ENCODE measurements at places on chromosomes 3 and 15.

- no peak for DNase-seq
Observed at GRCh38 chr3:72786668-72787067, 61.6 kb downstream of the SHQ1 start.

GRCh38 chr3:33456756-33457155, 16.6 kb upstream of the UBP1 start:
- DNase-seq = no peak

- DNase-seq = no peak
Observed at GRCh38 chr3:125154110-125154509, 58.4 kb downstream of the SLC12A8 start.

- DNase-seq = no peak
Observed at GRCh38 chr3:186520957-186521842, 23.0 kb downstream of the CRYGS start.

GRCh38 chr3:162103808-162104207, 607.2 kb downstream of the OTOL1 start:
- DNase-seq = no peak

GRCh38 chr3:44077267-44077666, 164.4 kb upstream of the TOPAZ1 start:
- DNase-seq = no peak

DNA sequence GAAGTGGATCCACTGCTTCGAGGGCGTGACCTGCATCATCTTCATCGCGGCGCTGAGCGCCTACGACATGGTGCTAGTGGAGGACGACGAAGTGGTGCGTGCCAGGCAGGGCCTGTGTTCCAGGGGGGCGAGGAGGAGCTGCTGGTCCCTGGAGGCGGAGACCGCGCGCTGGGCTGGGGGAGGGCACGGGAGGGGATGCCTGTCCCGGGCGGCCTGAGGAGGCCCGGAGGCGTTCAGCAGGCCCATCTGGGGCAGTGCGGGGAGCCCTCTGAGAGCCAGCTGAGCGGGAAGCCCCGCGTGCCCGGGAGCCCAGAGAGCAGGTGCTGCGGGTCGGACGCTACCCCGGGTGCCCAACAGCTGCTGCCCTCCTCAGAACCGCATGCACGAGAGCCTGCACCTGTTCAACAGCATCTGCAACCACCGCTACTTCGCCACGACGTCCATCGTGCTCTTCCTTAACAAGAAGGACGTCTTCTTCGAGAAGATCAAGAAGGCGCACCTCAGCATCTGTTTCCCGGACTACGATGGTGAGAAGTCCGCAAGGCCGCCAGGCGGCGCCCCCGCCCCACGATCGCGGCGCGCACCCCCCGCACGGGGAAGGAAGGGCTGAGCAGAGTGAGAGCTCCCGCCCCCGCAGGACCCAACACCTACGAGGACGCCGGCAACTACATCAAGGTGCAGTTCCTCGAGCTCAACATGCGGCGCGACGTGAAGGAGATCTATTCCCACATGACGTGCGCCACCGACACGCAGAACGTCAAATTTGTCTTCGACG, 2.9 kb downstream of the GNAT1 start:
- DNase-seq = peak; percentile 88

- DNase-seq = no peak
Observed at GRCh38 chr15:72856549-72857040, 73.0 kb upstream of the ADPGK start.

DNA sequence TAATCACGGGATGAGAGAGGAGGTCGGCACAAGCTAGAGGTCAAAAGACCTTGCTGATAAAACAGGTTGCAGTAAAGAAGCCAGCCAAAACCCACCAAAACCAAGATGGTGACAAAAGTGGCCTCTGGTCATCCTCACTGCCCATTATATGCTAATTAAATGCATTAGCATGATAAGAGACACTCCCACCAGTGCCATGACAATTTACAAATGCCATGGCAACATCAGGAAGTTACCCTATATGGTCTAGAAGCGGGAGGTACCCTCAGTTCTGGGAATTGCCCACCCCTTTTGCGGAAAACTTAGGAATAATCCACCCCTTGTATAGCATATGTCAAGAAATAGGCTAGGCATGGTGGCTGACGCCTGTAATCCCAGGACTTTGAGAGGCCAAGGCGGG, 4.3 kb upstream of the ULK4 start:
- no peak for DNase-seq

GRCh38 chr3:160812304-160812703, 56.3 kb downstream of the PPM1L start:
- no peak for DNase-seq

GRCh38 chr3:127233371-127233770, 40.4 kb downstream of the PRR23E start:
- no peak for DNase-seq

GRCh38 chr3:28743831-28744230, 395.2 kb upstream of the AZI2 start:
- no peak for DNase-seq

GRCh38 chr3:39592311-39593050, 125.0 kb downstream of the MOBP start:
- DNase-seq = no peak

DNA sequence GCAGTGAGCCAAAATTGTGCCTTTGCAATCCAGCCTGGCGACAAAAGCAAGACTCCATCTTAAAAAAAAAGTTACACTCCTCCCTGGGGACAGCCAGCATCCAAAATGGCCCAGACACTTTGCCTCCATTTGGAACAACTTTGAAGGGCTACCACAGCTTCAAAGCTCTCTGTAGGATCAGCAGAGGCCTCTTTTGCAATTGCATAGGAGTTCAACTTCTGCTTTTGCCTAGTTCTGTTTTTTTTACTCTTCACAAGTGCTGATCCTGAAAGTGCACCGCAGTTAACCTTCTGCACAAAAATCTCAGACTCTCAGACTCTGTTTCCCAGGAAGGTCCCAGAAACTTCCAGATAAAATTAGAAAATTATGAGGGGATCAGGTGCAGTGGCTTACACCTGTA, 25.2 kb upstream of the SLC4A7 start:
- DNase-seq = no peak

GRCh38 chr3:185347399-185347798, 15.5 kb upstream of the MAP3K13 start:
- DNase-seq = no peak

GRCh38 chr3:182491577-182491976, 301.7 kb upstream of the ATP11B start:
- no peak for DNase-seq

- DNase-seq = no peak
Observed at GRCh38 chr3:25558796-25559195, 105.9 kb downstream of the TOP2B start.

DNA sequence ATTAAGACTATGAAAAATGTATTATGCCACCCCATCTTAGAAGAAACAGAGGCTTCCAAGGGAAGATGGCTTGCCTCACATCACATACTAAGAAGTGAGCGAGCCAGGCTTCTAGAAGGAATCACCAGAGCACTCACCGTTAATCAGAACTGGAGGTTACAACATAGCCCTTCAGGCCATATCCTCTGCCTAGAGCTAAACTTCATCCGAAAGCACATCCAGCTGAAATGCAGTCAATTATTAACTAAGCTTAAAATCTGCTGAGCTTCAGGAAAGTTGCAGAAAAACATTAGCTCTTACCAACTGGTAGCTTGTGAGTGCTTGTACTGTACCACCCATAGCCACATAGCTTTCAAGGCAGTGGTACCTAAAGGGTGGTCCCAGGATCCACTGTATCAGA, 483.2 kb downstream of the TBL1XR1 start:
- DNase-seq = no peak

GRCh38 chr3:123068601-123069381, 2.0 kb downstream of the PDIA5 start:
- DNase-seq = no peak

DNA sequence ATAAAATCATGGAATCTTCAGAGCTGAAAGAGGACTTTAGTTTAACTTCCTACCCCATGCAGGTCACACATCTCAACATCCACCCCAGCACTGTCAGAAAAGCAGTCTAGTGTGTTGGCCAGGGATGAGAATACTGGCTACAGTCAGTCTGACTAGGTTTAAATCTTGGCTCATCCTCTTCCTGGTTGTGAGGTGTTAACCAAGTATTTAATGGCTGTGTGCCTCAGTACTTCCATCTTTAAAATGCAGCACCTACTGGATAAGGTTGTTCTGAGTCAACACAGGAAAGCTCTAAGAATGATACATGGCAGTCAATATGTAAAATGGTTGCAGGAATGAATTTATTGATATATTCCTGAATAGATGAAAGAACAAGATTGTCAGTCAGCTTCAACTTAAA, 3.1 kb downstream of the CFAP44 start:
- no peak for DNase-seq

GRCh38 chr3:106703524-106703923, 673.7 kb upstream of the CCDC54 start:
- DNase-seq = no peak

DNA sequence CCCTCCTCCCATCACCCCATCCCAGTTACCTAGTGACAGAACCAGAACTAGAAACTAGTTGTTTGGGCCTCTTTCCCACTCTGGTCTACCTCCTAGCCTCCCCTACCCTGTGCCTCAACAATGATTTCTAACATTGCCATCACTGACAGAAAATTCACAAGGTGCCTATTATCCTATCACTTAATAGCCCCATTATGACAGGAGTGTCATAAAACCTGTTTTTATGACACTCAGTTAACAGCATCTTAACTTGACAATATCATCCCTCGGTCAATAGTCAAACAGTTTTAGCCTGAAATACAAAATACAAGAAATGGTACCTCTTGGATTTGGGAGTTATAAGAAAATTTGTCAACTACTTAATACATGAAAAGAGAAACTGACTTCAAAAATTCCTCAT, 46.5 kb downstream of the ULK4 start:
- DNase-seq = no peak

- no peak for DNase-seq
Observed at GRCh38 chr3:109803274-109803673, 465.9 kb upstream of the DPPA4 start.
